ENCODE measurements at places on chromosomes 6 and 20.

- DNase-seq, result peak; percentile 86
Measured at GRCh38 chr20:58160451-58161061, 67.9 kb downstream of the ANKRD60 start.

- peak; percentile 99 for DNase-seq
Measured at GRCh38 chr6:85360794-85361642, 88.9 kb upstream of the NT5E start.

- DNase-seq, result no peak
Measured at GRCh38 chr20:62475772-62476055, at the start of gene GATA5. Gene GATA5, minus strand, starts transcription at chr20:62475995. Its CDS starts 474 bp downstream, at chr20:62475521.

DNA sequence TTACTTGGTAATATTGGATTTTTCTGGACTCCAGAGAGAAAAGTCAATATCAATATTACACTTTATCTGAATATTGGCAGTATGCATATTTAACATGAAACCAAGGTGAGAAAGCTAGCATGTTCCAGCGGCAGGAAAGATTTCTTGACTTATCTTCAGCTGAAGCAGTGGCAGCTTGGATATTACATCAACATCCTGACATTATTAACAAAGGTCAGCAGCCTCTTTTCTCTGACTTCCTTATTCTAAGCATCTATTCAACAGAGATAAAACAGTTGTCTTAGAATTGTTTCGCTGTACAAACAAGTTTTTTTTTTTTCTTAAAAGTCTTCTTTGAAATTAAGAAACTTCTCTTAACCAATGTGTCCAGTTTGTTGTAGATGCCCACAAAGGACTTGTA, 11.8 kb downstream of the DCBLD1 start:
- DNase-seq, result no peak

DNA sequence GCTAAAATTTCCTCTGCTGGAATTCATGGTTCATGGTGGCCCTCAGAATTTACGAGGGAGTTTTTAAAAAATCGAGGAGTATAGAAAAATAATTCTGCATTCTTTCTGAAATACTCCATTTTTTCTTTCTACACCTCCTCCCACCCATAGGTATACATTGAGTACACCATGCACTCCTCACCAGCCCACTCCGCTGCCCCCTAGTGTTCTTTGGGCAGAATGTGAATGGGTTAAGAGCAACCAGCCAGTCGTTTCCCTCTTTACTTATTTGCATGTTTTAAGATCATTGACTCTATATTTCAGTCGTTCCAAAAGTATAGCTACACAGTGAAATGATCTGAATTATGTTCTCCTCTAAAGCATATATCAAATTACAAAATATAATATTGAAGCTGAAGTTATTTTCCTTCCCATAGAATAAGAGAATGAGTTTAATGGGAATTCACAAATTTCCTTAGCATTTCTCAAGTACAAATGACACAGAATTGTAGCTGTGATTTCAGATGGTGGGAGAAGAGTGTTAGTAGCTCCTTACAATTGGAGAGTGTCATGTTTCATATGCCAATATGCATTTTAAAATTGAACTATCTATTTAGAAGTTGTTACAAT, 977.7 kb upstream of the SLC35B3 start:
- DNase-seq, result peak; percentile 36

GRCh38 chr6:113076816-113077215, 729.7 kb downstream of the RFPL4B start:
- DNase-seq, result no peak

DNA sequence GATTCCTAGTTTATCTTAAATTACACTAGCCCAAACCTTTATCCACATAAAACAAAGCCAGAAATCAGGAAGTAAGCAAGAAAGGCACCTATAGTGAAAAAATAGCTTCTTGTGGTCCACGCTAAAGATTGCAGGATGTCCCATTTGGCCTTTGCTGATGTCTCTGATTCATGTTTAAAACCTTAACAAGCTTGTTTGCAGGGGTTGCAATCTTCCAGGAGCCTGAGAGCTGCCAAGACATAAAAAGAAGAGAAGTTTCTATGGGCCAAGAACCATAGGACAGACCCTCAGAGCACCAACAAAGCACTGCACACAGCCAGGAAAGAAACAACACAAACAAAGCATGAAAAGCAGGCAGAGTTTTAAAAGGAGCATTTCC, 49.4 kb downstream of the ADAT2 start:
- no peak for DNase-seq

DNA sequence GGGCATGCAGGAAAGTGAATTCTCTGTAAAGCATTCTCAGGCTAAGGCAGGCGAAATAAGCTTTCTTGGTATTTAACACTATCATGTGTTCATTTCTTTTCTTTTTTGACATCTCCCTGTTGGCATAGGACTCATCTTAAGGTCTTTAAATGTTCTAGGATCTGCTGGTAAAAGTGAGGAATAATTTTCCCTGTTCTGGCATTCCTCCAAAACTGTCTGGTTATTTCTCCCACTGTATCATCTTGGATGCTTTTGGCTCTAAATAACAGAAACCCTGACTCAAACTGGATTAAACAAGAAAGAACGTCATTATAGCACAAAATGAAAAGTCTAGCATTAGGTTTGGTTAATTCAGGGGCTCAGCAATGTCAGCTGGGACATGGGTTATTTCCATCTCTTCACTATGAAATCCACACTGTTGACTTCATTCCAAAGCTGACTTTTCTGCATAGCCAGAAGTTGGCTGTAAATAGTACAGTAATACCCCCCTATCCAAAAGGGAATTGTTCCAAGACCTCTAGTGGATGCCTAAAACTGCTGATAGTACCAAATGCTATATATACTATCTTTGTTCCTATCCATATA, 37.9 kb upstream of the SNAP25 start:
- DNase-seq, result no peak

- DNase-seq, result no peak
Measured at GRCh38 chr20:39090906-39091305, 128.8 kb downstream of the DHX35 start.

DNA sequence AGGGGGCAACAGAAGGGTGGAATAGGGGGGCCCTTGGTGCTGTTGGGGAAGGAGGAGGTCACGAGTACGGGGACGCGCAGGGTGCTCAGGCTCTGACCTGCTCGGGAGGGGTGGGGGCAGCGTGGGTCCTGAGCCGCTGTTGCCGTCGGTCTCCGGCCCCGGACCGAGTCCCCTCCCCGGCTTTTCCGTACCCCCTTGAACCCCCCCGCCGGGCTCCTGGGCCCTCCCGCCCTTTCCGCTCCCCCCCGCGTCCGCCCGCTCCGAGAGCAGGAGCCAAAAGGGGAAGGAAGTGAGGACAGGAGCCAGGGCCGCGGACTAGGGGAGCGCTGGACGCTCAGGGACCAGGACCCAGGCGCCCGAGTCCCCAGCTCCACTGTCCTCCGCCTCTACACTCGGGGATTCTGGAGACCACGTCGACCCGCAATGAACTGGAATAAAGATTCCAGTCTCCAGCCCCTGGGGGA, at the start of gene RGL2:
Gene RGL2, minus strand, starts transcription at position 170 of the 464 bp plus-strand sequence. CDS start 332 bp downstream, outside the sequence.
- DNase-seq, result peak; percentile 72

- no peak for DNase-seq
Measured at GRCh38 chr20:43238266-43238665, 48.6 kb upstream of the PTPRT start.

- no peak for DNase-seq
Measured at GRCh38 chr6:154206996-154207395, 149.6 kb downstream of the IPCEF1 start.

DNA sequence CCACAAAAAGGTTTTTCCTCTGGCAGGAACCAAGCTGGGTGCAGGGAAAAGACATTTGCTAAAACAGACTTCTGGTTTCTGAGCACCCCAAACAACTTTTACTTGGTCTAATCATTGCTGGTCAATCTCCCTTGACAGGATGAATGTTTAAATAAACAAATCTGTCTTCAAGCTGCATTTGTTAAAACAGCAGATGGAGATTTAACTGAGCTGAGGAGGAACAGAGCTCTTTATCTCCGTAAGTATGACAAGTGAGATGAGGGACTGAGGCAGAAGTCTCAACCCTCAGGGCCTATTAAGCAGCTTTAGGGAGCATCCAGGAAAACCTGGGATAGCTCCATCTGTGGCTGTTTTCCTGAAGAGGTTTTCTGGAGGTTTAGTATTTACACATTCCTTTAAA, 40.6 kb downstream of the NINL start:
- no peak for DNase-seq

DNA sequence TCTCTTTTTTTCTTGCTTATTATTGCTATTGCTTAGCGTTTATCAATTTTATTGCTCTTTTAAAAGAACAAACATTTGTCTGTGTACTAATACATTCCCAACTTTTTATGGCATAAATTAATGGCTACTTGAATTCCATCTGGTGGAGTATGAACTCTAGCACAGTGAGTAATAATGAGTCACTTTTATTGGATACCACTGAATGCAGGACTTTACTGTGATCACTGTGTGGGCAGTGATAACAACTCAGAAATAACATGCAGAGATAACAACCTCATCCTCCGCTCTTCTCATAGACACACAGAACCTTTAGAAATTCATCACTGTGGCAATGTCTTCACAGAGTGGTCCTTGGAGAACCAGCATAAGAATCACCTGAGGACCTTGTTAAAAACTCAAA, 174.9 kb upstream of the PRND start:
- DNase-seq, result peak; percentile 89

DNA sequence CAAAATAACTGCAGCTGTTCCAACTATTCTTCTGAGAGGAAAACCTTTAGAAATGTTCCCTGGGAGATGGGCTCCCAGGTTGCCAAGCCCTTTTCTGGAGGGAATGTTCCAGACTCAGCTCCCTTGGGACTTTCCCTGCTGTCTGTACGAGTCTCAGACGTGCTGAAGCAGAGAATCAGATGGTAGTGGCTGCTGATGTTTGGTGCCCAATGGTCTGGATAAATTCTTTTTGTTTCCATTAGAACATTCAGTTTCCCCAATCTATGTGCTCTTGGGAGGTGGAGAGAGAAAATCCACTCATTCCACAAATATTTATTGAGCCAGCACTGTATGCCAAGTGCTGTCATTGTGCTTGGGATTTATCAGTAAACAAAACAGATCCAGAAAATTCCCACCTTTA, 40.0 kb downstream of the SNHG17 start:
- peak; percentile 10 for DNase-seq

DNA sequence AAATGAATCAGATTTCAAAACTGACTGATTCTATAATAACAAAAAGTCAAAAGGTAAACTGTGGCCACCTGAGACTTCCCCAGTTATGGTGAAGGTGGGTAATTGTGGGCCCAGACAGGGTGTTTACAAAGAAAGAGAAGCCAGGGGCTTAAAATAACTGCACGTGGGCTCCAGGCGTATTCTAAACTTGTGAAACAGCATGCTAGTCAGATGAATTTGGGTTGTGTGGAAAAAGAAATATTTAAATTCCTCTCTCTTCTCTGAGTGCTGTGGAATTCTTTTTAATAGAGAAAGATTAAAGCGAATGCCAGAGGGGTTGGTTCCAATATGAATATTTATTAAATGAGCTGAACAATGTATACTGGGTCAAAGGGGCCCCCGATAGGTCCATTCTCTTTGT, 166.3 kb upstream of the AFDN start:
- DNase-seq, result no peak

- no peak for DNase-seq
Measured at GRCh38 chr6:111563581-111563980, 42.1 kb downstream of the TRAF3IP2 start.

All from fibroblast of skin of back (primary cell).